HCEC 1CT (cell line): ENCODE measurements at places on chromosomes 11 and 22.

- DNase-seq: no peak
Observed at GRCh38 chr11:33733980-33734379, 2.2 kb downstream of the CD59 start.

DNA sequence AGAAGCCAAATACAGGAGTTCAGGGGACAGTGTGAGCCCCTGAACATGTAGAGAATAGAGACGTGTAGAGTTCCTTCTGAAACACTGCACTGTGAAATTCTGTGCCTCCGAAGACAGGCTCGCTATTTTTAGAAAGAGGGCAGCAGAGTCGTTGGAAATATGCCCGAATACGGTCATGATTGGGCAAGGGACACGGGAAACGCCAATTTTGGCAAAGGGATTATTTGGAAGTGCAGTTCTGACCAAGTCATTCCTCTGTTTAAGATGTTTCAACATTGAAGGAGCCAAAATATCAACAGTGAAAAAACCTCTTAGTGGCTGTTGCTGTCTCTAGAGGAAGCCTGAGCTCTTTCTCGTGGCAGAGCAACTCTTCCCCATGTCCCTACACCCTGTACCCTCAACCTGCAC lies 9.5 kb upstream of the CBX6 start:
- DNase-seq: peak; percentile 78

GRCh38 chr22:25448435-25449051 lies 115.9 kb upstream of the GRK3 start:
- peak; percentile 15 for DNase-seq

- peak; percentile 18 for DNase-seq
Observed at GRCh38 chr11:33013755-33014154, 1.9 kb upstream of the DEPDC7 start.

DNA sequence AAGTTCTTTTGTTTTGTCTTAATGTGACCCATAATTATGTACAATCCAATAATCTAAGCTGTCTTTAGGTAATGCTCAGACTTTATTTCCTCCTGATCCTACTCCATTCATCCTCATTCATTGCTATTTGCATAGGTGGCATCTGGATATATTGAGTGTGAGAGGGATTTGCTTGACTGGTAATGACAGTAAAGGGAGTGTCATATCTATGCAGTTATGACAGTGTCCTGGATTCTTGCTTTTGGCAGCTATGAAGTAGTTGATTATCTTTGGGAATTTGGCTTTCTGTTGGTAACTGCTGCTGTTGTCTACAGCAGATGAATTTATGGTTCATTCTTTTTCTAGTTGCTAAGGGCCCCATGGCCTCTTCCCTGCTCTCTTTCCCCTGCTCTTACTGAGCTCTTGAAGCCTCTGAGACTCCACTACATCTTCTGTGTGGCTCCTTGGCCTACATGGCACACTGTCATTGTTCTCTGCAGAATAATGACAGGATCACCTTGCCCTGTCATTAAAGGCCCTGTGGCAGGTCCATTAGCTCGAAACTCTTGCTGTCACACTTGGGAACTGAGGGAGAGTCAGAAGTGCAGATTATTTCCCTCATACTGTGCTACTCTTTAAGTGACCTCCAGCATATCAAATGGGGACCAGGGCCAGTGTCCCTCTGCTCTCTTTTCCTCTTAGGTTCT lies 20.1 kb upstream of the ACAT1 start:
- no peak for DNase-seq

DNA sequence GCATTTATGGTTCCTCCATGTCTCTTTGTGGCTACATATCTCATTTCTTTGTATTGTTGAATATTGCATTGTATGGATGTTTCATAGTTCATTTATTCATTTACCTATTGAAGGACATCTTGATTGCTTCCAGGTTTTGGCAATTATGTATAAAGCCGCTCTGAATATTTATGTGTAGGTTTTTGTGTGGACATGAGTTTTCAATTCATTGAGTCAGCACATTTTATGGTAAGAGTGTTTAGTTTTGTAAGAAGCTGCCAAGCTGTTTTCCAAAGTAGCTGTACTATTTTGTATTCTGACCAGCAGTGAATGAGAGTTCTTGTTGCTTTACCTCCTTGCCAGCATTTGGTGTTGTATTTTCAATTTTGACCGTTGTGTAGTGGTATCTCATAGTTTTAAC lies 39.2 kb downstream of the KDM2A start:
- no peak for DNase-seq

DNA sequence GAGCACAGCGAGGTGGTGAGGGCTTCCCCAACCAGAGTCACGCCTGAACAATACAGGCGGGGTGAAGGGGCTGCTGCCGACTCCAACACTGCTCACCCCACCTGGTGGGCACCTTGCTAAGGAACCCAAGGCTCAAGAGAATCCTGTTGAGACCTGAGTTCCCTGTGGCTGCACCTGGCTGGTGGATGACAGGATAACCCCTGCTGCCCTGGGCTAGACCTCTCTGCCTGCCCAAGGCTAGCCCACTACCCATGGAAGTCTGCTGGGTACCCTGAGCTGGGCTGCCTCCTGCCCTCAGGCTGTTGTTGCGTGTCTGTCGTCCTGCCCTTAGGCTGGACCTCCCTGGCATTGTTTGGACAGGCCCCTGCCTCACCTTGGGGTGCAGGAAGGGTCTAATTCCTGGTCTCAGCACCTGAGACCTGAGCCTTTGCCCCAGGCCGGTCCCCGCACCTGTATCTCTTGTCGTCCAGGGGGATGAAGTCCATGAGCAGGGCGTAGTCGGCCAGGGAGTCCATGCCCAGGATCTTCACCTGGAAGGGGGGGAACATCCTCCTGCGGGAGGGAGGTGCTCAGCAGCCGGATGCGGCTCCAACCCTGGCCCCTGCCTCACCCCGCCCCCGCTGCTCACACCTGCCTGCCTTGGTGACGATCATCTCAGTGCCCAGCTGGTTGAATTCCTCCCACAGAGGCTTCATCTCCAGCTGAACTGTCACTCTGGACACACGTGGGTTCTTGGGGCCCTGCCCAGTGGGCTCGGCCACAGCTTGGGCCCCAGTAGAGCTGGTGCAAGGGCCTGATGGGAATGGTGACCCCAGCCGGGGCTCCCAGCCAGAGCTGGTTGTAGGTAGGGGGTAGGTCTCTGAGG lies 4.9 kb upstream of the NUDT8 start:
- DNase-seq: no peak

- no peak for DNase-seq
Observed at GRCh38 chr11:69904974-69905535, 85.8 kb upstream of the FGF3 start.

GRCh38 chr22:27576815-27577573 lies 224.6 kb downstream of the MN1 start:
- no peak for DNase-seq

DNA sequence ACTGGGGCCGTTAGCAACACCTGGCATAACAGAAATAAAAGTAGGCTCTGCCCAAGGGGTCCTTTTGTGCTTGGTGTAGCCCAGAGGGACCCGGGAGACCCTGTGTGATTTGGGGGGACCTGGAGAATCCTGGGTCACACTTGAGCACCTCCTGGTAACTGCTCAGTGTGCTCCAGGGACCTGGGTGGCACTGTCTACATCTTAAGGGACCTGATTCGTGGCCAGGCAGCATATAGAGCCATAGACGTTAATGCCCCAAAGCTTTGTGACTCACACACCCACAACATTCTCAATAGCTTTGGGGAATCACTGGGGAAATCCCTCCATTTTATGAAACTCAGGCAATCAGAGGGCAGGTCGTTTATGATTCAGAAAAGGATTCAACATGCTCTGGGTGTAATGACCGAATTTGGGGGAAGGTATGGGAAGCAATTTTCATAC lies 3.6 kb upstream of the IGF2 start:
- peak; percentile 53 for DNase-seq

GRCh38 chr11:37710031-37710430 lies 1112.0 kb upstream of the RAG2 start:
- no peak for DNase-seq

DNA sequence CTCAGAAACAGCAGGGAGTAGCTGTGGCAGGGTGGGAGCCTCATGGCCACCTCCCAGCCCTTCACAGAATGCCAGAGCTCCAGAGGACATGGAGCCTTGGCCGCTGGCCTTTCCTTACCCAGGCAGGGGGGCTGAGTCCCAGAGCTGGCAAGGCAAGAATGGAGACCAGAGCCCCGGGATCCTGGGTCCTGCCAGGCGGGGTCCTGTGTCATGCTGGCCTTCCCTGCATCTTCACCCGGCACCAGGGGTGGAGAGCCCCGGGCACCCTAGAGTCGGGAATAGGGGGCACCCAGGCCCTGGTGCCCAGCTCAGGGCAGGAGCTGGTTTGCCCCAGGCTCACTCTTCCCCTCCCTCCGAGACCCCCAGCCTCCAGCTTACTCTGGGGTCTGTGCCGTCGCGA lies 519.9 kb downstream of the TBC1D22A start:
- no peak for DNase-seq

- DNase-seq: no peak
Observed at GRCh38 chr11:57343825-57344224, 5.7 kb downstream of the P2RX3 start.

- DNase-seq: no peak
Observed at GRCh38 chr22:26409719-26410335, 19.2 kb upstream of the ASPHD2 start.

GRCh38 chr11:132858223-132858622 lies 674.1 kb downstream of the OPCML start:
- DNase-seq: no peak

DNA sequence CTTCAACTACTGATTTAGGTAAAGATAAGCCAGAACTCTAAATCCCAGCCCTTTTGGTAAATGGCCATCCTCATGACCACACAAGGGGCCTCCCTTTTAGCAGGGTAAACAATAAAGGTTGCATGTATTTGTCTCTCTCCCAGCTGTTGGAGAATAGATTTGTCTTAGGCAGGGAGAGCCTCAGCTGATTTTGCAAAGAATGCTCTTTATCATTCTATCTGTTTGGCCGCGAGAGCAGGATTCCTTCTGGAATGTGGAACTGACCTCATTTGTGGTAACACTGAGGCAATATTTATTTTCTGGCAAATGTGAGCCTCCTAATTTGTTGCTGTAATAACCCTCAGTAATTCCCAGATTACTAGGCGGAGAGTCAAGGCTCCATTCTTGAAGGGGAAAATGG lies 15.3 kb downstream of the PTS start:
- peak; percentile 62 for DNase-seq

DNA sequence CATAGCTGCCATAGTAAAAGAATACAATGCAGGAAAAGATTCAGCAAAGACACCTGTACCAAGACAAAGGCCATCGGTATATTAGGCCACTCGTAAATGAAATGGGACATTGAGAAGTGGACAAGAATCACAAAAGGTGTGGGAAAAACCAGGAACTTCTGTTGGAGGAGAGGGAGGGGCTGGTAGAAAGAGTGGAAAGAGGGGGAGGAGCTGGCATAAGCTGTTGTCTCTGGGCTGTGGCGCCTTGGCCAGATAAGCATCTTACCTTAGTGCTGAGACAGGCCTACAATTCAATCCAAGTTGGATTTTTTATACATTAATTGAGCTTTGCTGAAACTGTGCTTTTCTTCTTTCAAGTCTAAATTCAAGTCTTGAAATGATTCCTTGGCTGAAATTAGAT lies 37.1 kb downstream of the ZNF202 start:
- DNase-seq: no peak

DNA sequence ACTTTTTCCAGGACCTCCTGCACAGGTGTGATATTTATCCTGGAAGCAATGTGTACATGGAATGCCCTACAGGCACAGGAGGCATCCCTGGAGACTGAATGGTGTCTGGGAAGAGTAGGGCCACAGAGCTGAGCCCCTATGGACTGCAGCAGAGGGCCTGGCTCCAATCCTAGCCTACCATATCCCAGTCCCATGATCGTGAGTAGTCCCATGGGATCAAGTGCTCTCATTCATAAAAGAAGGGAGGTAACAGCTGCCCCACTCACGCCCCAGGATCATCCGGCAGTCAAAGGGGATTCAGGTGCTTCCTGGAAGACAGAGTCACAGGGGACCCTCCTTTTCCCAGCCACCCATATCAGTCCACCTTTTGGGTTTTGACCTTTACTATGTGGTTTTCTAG lies 24.0 kb downstream of the ANKK1 start:
- no peak for DNase-seq
